ENCODE measurements at places on chromosomes 13 and 19. TPM values are rescaled to one million over a fixed set of nuclear protein-coding genes. Genes with fewer than 3 reads are reported as not detected.

LYPD3 gene
- total RNA-seq: 4.1 TPM

SIGLEC5 gene
- not detected for total RNA-seq

TRPM4 gene
- total RNA-seq: 1.4 TPM

LGALS14 gene
- total RNA-seq: not detected

CNFN gene
- not detected for total RNA-seq

JUND gene
- total RNA-seq: 431 TPM

ZNF492 gene
- total RNA-seq: 0.29 TPM

ZNF180 gene
- 10.1 TPM for total RNA-seq

TPT1 gene
- 2,360 TPM for total RNA-seq

ZNF780A gene
- total RNA-seq: 16.7 TPM

TUBB4A gene
- 3.0 TPM for total RNA-seq

NPAS1 gene
- 0.39 TPM for total RNA-seq

PSPN gene
- total RNA-seq: 1.6 TPM

OVOL3 gene
- not detected for total RNA-seq

C19orf12 gene
- total RNA-seq: 47.9 TPM

TJP3 gene
- 0.08 TPM for total RNA-seq

GRCh38 chr13:37029617-37030016 lies 29.0 kb downstream of the EXOSC8 start:
- no peak for DNase-seq

DNA sequence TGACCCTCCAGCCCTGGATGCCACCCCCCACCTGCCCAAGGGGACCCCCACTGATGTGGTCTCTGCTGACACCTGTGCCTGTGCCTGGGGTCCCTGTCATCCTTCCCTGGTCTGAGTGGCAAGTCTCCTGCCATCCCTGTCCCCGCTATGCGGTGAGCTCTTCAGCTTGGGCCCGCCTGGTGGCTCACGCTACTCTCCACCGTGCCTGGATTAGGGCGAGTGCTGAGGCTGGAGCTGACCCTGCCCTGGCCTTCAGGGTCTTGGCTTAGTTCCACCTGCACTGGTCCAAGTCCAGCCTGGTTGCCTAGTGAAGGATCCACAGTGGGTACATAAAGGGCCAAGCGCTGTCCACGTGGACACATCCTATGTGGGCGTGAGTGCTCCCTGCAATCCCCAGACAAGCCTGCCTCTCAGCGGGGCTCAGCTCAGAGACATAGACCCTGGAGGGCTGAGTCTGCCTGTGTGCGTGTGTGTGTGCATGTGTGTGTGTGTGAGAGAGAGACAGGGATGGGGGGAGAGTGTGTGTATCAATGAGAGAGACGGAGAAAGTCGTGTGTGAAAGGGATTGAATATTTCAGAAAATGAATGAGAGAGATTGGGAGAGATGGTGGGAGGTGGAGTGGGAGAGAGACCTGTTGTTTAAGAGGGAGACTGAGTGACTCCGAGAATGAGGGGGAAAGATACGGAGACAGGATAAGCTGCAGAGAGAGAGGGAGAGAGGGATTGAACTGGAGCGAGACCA lies 22.1 kb downstream of the WTIP start:
- no peak for DNase-seq

DNA sequence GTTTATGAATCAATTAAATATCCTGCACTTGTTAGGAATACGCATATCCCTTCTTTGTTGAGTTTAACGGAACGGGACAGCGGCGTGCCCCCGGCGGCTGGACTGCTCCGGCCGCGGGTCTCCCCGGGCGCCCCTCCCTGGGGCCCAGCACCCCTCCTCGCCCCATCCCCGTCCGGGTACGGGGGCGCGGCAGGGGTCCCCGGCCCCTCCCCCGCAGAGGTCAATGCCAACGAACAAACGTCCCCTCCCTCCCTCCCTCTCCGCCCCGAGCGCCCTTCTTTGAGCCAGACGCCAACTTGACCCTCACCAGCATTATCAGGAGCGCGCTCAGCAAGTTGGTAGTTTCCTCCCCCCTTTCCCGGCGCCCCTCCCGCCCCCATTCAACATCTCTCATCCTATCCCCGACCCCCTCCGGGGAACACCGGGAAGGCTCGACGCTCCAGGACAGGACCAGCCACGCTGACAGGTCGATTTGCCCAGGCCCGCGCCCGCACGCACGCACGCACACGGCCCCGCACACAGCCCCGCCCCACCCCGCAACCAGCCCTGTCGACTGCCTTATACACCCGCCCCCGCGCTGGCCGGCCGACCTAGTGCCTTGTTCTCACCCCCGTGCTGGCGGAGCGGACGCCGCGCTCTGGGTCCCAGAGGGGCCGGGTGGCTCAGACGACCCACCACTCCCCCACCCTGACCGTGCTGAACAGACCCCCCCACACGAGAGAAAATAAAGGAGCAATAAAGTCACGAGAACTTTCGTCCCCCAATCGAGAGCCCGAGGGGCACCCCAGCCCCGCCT lies 5.0 kb downstream of the LYL1 start:
- DNase-seq: no peak

DNA sequence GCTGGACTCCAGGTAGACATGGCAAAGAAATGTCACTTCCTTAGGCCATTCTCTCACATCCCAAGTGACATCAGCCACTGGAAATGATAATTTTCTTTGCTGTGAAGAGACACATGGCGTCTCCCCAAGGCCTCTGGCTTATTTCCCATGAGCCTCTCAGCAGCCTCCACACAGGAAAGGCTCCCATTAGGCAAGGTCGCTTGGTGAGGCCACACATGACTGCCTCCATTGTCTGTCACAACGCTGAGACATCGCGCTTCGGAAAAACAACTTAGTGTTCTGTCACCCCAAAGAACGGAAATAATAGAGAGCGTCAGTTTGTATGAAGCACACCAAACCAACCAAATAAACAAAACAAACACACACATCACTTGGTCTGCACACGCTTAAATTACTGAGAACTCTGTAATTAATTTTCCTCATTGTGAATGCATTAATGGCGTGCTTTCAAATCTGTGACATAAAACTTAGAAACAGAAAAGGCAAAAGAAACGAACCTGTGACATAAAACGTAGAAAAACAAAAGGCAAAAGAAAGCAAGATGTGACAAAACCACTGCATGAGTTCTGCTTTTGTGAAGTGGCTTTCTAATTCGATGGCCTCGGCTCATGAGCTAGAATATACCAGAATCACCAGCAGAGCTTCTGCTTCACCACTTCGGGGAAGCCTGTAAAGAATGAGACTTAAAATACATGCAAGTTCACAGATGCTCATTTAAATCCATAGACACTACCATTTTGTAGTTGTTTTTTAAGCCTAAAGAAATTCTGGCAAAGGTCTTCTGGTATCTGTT lies 404.2 kb upstream of the SGCG start:
- no peak for DNase-seq

- DNase-seq: no peak
Measured at GRCh38 chr19:46970815-46971214, 48.8 kb upstream of the NPAS1 start.

GRCh38 chr19:49512970-49513745 lies 697 bp downstream of the FCGRT start:
- no peak for DNase-seq

GRCh38 chr13:26236296-26236695 lies 14.2 kb upstream of the RNF6 start:
- no peak for DNase-seq

DNA sequence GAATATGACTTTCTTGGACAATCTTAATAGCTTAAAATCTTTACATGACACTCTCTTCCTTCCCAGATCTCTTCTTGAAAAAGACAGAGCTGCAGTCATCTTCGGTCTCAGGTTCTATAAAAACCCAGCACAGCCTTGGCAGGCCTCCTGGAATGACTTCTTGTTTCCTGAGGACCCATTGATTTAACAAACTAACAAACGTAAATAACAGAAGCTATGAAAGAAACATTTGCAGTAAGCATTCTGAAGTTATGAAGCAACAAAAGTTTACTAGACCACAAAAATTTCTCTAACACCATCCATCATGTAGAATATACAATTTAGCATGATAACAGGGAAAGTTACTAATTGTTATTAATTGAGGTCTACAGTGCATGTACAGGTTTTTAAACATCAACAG lies 62.8 kb upstream of the STARD13 start:
- no peak for DNase-seq

GRCh38 chr19:10817291-10818038 lies 18.5 kb downstream of the TMED1 start:
- DNase-seq: no peak

DNA sequence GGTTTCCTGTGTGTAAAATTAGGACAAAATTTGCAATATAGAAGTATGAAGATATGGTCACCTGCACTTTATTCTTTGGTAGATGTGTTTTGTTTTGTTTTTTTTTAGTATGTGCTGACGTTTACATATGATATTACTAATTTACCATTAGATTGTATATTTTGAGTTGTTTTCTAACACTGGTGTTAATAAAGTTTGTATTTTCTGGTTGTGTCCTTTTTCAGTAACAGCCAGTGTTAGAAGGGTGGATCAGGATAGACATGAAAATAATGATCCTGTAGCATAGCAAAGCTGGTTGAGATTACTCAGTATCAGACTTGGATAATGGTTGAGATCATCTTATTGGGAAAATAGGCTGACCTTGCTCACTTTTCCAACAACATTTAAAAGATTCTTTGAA lies 6.2 kb downstream of the NAA16 start:
- no peak for DNase-seq

DNA sequence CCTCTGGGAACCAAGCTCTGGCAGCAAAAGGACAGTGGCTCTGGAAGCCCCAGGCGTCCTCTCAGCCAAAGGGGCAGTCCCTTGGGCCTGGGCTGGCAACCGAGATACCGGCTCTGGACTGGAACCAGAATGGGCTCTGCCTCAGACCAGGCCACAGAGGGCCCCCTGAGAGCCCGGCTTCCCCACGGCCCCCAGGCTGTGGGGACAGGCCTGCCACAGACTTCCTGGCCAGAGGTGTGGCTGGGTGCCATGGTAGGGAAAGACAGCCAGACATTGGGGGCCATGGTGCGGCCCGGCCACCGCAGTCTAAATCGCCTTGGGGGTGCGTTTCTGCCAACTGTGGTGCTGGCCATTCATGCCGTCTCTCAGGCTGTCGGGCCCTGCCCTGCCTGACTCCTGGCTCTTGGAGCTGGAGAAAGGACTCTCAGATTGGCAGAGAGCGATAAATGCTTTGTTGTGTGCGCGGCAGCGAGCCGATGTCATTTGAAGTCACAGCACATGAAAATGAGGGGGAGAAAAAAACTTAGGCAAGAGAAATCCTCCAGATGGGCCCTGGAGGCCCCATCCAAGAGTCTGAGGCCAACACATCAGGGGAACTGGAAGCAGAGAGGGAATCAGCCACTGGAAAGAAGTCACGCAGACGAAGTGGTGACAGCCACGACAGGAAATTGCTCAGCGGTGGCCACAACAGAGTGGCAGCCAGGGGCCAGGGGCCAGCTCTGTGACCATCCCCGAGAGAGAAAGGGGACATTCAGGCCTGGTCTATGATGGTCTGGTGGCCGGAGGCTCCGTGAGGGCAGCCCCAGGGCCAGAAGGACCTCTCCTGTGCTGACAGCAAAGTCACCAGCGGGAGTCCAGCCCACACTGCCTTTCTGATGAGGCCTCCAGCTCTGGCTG lies 26.5 kb downstream of the SH3GL1 start:
- no peak for DNase-seq

- no peak for DNase-seq
Measured at GRCh38 chr19:31096062-31096830, 253.0 kb downstream of the TSHZ3 start.

GRCh38 chr19:8511573-8512101 lies 2.3 kb downstream of the ZNF414 start:
- no peak for DNase-seq

GRCh38 chr13:20313896-20314295 lies 81.8 kb upstream of the GJB6 start:
- DNase-seq: no peak

DNA sequence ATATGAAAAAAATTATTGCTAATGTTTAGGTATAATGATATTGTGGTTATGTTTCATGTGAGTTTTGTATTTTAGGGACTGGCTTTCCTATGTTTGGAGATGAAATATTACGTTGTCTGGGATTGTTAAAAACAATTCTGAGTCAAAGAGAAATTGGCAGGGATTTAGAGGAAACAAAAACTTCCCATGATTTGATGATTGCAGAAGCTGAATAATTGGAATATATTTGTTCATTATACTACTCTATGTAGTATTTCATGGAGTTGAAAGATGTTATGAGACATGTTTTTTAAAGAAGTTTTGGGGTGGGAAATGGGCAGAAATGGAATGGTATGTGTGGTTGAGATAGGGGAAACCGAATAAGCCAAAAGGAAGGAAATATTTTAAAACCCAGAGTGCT lies 1392.9 kb downstream of the EFNB2 start:
- no peak for DNase-seq

DNA sequence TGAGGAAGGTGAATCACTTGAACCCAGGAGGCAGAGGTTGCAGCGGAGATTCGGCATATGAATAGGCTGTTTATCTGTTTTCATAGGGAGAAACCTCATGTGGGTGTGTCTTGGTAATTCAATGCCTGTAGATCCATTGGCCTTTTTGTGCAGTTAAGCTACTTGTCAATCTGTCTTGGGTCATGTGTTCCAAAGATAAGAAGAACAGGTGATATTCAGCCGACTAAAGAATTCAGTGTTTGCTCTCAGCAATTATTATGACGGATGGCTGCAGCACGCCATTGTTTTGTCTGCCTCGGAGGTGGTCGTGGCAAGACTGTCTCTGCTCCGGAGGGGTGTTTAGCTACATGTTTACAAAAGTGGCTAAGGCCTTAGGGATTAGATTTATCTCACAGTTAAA lies 573.0 kb upstream of the PCDH9 start:
- no peak for DNase-seq

GRCh38 chr19:30682146-30682998 lies 310.2 kb downstream of the ZNF536 start:
- no peak for DNase-seq

- no peak for DNase-seq
Measured at GRCh38 chr19:55483706-55484592, 1.0 kb upstream of the NAT14 start.

- DNase-seq: no peak
Measured at GRCh38 chr19:20444202-20444885, 121.2 kb downstream of the ZNF737 start.

GRCh38 chr13:89057862-89058261 lies 1386.7 kb downstream of the SLITRK5 start:
- DNase-seq: no peak

DNA sequence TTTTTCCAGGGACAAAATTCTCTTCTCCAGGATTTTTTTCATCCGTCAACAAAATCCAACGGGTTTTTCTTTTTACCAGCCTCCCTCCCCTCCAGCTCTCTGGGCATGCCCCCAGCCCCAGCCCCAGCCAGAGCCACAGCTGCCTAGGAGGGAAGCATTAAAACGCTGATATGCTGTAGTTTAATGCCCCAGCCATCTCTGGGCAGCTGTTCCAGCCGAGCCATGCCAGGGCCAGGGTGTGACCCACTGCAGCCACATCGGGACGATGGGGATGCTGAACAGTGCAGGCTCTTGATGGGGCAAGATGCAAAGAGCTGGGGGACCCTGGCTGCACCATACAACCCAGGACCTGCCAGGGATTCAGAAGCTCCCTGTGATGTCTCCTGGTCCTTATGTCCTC lies 32.1 kb downstream of the TSHZ3 start:
- DNase-seq: no peak
